Kidney (tissue), 22 donors: ENCODE measurements at places on chromosomes 2 and 18. TPM values are rescaled to one million over a fixed set of nuclear protein-coding genes. Genes with fewer than 3 reads are reported as not detected.

Gene DNMT3A
- 31.4 TPM for total RNA-seq

Gene KIF1A
- 0.54 TPM for total RNA-seq

Gene REG1A
- total RNA-seq: 215 TPM

DNA sequence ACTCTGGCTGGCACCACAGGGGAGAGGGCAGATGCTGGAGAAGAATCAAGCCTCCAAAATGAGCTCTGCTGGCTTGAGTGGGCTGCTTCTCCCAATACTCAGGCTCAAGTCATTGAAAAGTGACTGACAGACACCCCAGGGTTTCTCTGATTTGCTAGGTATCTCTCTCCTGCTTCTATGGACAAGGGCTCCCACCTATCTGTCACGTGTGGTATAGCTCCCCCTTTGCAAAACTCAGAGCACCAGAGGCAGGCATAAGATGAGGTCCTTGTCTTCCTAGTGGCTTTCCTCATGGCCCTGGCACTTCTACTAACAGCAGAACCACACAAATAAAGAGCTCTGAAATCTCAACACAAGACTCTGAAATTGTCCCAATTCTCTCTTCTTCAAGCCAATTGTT, 105.2 kb downstream of the GALNT14 start:
- DNase-seq: no peak

GRCh38 chr2:74881176-74881575, 47.2 kb downstream of the HK2 start:
- DNase-seq: no peak

DNA sequence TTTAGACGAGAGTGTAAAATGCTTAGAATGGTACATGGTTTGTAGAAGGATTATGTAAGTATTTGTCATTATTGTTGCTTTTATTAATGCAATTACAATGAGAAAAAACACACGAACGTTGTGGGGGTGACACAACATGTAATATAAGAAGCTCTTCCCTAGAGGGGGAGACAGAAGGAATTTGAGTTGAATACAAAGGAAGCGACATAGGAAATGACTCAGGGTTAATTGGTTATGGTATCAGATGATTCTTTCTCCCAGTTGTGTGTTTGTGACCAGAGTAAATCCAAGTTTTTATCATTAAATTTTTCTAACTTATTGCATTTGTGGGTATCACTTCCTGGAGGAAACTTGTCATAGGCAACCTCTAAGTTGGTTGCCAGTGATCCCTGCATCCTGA, 625.6 kb upstream of the CDH2 start:
- no peak for DNase-seq

DNA sequence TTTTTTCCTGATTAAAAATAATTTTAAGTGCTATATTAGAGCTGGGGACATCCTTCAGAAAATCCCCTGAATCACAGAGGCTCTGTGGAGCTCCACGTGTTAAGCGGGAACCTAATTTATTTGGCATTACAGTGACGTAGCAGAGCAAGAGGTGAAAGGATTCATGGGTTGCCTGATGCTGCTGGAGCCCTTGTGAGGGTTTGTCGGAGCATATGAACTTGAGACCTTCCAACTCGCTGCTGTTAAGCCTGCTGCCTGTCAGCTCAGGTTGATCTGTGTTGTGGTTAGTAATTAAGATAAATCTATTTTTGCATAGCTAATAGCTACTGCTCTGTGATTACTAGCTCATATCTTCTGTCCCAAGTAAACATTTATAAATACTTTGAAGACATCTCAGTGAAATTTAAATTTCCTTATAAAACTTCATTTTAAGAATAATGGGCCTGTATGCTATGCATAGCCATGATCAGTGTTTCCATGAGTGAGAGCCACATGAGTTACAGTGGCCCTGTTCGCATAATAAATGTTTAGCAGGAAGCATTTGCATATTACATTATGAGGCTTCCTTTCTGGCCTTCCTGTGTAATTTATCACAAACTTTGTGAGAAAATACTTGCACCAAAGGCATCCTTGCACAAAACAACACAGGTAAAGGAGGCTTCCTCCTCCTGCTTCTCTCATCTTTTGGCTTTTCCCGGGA, 438.9 kb downstream of the PTPRM start:
- no peak for DNase-seq

DNA sequence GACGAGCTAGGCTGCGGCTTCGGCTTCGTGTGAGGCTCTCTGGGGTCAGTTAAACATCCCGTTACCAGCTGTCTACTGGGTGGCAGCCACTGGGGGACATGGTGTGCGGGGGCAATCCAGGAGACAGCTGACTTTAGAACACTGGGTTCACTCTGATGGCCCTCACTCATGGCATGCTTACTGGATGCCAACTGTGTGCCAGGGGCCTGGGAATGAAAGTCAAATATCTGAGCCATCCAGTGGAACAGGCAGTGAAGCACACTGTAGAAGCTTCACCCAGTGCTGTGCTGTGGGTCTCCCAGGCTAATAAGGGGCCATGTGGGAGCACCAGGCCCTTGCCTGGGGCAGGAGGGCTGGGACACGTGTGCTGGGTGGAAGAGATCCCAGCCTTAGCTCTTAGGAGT, 48.3 kb downstream of the GLI2 start:
- no peak for DNase-seq

- peak; percentile 33 for DNase-seq
These were observed 6.7 kb downstream of the COA5 start for GRCh38 chr2:98601532-98602132.

DNA sequence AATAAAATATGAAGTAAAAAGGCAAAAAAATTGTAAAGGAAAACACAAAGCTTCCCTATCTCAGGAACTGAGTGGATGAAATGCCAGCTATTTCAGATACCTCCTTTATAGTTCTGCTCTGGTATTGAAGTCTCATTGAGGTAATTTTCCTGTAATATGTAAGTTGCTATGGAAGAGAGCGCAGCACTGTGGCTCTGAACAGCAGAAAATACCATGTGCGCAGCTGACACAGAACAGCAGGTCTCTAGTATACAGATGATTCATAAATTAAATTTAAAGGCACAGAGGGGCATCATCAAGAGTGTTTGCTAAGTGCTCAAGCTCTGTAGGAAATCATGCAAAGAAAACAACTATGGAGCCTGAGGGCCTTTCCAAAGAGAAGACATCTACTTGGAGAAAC, 315.3 kb upstream of the CDH7 start:
- no peak for DNase-seq

DNA sequence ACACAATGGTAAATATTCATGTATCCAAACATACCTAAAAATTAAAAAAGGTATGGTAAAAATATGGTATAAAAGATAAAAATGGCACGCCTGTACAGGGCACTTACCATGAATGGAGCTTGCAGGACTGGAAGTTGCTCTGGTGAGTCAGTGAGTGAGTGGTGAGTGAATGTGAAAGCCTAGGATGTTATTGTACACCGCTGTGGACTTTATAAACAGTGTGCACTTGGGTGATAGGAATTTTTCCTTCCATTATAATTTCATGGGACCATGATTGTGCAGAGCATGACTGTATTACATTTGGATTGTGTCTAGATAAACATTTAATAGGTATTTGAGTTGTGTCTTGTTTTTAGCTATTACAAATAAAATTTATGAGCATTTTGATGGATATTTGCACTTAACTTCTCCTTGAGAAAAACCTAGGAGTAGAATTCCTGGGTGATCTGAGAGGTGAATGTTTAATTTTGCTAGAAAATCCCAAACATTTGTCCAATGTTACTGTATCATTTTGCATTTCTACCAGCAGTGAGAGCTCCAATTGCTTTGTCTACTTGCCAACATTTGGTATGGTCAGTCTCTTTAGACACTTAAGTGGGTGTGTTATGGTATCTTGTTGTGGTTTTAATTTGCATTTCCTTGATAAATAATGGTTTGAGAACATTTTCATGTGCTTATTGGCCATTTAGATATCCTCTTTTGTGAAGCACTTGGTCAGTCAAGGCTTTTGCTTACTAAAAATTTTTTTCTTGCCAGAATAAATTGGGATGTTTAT, 81.7 kb downstream of the BCL2L11 start:
- no peak for DNase-seq
